ENCODE measurements at places on chromosomes 5 and 9. TPM values are rescaled to one million over a fixed set of nuclear protein-coding genes. Genes with fewer than 3 reads are reported as not detected.

Gene ASPN
- total RNA-seq = not detected

Gene CDC20B
- not detected for total RNA-seq

DNA sequence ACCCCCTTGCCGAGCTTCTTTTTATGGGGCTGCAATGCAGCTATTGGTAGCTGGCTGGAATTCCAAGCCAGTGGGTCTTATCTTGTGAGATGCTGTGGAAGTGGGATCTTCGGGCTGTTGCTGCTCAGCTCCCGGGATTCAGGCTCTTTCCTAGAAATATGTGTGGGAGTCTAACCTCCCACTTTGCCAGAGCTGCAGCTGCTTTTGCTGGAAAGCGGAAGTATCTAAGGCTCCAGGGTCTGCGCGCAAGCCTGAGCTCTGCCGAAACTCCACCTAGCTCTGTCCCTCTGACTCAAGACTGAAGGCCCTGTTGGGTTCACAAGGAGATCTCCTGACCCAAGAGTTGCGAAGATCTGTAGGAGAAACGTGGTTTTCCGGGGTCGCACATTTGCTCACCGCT, 151.1 kb upstream of the ANKRD55 start:
- DNase-seq = no peak

GRCh38 chr9:99116003-99116411, 11.1 kb downstream of the TGFBR1 start:
- DNase-seq = no peak

DNA sequence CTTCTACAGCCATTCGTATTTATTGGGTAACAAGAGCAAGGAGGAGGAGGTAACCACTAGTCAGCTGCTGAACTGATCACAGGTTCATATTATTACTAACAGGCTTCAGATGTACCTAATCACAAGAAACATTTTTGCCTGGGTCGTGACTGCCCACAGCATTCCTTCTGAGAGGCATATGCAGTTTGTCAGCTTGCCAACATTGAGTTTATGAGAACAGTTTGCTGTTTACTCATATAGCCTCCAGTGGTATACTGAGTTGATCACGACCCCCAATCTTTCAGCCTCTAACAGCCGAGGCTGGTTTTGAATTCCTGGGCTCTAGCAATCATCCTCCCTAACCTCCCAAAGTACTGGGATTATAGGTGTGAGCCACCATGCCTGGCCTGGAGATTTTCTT, 693.6 kb downstream of the TLE1 start:
- DNase-seq = no peak

GRCh38 chr5:143582176-143582575, 178.7 kb upstream of the NR3C1 start:
- no peak for DNase-seq

GRCh38 chr9:73056245-73056644, 95.4 kb upstream of the ANXA1 start:
- no peak for DNase-seq

GRCh38 chr5:96067251-96067650, 105.6 kb upstream of the ELL2 start:
- DNase-seq = no peak

GRCh38 chr5:153552886-153553285, 62.4 kb downstream of the GRIA1 start:
- no peak for DNase-seq
